ENCODE measurements at places on chromosomes 3 and 15.
A peak's percentile ranks its signal among the peaks of the same experiment; 100 is the strongest.

GRCh38 chr3:4523710-4524698, 30.9 kb downstream of the ITPR1 start:
- DNase-seq = no peak

DNA sequence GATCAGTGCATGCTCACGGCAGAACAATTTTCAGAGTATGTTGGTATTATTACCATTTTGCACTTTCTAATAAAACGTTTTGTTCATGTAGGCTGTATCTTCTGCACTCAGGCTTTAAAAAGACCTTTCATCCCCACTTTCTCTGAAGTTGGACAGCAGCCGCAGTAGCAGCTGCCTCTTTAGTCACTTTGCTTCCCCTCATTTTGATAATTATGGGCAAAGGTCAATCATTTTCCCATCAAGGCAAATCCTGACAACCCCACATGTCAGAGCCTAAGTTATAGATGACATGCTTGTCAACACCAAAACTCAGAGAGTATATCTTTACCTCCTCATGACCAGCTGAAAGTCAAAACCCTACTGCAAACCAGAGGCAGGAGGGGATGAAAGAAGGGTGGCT, 99.7 kb downstream of the ROBO2 start:
- DNase-seq = no peak

- DNase-seq = no peak
Observed at GRCh38 chr3:12351145-12351544, 62.3 kb downstream of the PPARG start.

DNA sequence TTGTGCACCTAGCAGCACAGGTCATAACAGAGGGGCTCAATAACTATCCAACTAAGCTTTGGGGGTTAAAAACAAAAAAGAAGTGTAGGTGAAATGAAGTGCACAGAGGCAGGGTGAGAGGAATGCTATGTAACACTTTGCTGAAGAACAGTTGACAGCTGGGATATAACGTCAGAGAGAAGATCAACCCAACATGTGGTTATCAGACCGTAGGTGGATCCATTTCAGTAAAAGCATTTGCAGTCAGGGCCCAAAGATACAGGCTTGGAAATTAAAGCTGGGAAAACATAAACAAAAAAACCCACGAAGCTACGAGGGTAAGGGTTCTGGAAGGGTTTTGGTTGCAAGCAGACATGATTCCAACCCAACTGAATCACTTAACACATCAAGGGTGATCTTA, 377.5 kb upstream of the NR2F2 start:
- no peak for DNase-seq

DNA sequence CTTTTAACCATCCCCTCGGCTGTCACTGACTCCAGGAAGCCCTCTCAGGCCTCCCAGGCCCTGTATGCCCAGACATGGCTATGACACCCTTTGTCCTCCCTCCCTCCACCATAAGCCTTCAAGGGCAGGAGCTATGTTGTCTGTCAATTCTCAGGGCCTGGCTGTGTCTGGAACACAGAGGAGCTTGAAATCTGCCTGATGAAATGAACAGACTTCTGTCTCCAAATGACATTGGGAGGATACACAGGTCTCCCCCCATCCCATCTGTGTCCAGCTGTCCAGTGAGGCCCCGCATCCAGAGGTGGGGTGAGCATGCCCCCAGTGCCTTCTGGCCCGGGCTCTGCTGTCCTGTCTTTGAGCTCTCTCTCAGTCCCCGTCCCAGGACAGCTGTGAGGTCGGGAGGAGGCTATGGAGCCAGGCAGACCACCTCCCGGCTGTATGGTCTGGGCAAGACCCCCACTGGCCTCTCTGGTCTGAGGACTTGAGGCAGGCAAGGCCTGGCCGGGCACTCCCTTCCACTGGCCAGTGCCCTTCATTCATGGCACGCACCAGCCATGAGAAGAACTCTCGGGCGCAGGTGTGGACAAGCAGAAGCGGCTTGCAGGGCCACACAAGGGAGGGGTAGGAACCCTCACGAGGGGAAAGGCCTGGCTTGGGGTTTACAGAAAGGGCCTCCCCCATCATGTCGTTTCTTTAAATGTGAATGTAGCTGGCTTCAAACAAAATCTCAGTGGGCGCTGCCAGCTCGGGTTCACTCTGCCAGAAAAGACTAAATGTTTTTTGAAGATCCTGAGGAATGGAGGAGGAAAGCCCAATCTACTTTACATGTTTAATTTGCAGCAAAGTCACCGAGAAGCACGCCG, 38.9 kb downstream of the PCSK6 start:
- DNase-seq = no peak

GRCh38 chr3:67489816-67490215, 164.6 kb downstream of the SUCLG2 start:
- DNase-seq = no peak

- no peak for DNase-seq
Observed at GRCh38 chr15:33043636-33044035, 150.9 kb downstream of the FMN1 start.

DNA sequence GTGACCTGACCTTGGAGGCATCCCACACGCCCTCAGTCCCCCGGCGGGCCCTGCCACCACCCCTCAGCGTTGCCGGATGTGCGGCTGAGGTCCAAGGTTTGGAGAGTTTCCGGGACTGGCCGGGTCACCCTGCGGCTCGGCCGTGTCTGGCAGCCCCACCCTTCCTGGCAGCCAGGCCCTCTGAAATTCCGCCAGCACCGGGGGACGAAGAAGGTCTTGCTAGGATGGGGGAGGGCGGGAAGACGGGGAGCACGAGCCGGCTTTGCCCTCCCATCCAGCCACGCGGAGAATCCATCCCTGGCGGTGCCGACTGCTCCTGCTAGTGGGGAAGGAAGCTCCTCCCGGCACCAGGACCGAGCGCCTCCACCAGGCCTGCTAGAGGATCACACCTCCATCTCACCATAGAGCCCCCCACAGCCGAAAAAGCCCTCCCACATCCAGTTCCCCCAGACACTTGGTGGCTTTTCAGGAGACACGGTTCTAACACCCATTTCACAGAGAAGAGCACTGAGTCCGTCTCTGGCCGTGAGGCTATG, 81.5 kb downstream of the CPN2 start:
- no peak for DNase-seq

- DNase-seq = no peak
Observed at GRCh38 chr3:2390926-2391532, 292.4 kb downstream of the CNTN4 start.

- DNase-seq = no peak
Observed at GRCh38 chr3:67647390-67647878, 7.0 kb downstream of the SUCLG2 start.

DNA sequence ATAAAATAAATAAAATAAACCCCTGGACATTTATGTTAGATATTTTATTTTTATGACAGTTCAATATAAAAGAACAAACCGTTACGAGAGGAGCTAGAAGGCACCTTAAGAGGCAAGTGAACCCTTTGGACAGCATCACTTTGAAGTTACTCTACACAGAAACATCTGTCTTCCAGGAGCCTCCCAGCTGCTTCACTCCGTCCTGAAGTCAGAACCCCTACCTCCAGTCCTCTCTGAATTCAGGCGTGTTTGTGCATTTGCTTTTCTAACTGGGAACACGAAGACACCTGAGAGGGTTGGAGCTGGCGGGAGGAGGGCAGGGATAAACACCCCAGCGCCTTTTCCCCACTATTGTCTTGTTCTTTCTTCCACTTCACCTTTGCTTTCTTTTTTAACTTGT, 46.2 kb downstream of the CMTM7 start:
- no peak for DNase-seq

DNA sequence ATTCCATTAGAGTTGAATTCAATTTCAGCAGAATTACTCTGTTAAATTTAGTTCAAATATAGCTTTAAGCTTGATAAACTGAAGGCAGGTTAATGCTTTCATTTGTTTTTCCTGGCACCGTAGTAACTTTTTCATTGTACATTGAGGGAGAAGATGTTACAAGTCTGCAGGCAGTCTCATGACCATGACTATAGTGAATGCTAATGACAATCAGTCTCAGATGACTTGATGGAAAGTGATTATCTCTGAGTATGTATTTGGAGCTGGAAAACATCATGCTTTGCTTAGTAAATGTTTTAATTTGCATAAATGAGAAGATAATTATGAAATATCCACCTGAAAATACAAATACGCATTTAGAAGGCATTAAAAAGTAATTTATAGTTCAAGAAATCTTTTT, 16.0 kb upstream of the RNF7 start:
- no peak for DNase-seq

DNA sequence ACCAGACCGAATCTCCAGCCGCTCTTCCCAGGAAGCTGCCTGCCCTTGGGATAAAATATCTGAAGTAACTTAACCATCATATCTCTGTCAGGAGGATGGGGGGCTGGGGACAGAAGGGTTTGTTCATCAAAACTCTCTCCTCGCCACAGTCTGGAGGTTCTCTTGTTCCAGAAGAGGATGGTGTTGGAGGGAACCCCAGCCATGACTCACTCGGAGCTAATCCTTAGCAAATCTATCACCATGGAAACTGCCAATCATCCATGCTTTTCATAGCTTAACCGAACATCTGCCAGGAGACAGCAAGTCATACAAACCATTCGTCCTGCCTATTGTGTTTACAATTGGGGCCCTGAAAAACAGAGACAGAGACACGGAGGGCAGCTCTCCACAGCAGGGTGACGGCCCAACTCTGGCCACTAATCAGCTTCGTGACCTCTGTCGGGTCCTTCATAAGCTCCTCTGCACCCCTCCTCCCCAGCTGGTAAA, 73.8 kb upstream of the HEG1 start:
- DNase-seq = no peak

GRCh38 chr3:101862416-101863165, 13.3 kb downstream of the NFKBIZ start:
- DNase-seq = no peak

- no peak for DNase-seq
Observed at GRCh38 chr3:126968391-126969390, 14.2 kb upstream of the PLXNA1 start.

- DNase-seq = no peak
Observed at GRCh38 chr15:101498717-101499480, 9.4 kb upstream of the PCSK6 start.

GRCh38 chr3:55484801-55485791, 2.0 kb downstream of the WNT5A start:
- peak; percentile 29 for DNase-seq

DNA sequence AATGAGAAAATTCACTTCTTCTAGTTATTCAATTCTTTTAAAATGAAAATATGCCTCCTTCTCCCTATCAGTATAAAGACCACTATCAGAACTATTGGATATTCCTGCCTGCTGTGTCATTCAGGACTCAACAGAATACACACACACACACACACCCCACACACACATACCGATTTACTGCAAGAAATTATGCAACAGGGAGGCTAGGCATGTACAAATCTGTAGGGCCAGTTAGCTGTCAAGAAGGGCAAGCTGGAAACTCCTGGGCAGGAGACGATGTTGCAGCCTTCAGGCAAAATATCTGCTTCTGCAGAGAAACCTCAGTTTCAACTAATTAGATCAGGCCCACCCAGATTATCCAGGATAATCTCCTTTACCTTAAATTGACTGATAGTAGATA, 13.9 kb upstream of the RYR3 start:
- no peak for DNase-seq

DNA sequence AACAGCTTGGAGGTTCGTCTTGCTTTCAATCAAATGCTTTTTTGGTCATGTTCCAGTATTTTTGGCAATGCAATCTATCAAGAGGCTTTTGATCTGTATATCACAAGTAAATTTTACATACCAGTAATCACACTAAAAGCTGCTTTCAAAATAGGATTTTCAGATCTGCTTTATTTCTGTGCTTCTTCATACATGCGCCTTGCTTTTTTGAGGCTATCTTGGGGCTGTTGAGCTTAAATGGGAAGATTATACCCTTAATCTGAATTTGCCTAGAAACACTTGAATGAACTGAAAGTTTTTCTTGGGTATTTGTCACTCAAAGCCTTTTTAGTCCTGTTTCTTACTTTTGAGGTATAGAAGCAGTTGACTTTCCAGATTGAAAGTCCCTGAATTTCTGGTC, 62.1 kb upstream of the DCBLD2 start:
- DNase-seq = no peak

- DNase-seq = no peak
Observed at GRCh38 chr3:194879991-194880939, 194.6 kb downstream of the FAM43A start.

DNA sequence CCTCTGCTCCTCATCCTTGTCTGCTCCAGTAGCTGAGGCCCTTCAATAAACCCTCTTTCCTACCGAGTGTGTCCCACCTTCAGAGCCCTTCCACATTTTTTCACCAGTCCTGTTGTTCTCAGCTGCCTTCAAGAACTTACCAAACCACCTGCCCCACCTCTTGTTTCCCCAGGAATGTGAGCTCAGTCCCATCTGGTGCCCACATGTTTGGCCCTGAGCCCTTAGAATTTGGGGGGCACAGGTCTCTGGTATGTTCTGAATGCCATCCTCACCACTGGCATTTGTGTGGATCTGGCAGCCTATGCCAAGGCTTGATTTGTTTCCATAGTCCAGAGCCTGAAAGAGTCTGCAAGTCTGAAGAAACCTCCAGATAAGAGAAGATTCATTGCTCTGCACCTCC, 315.2 kb upstream of the PPP2R3A start:
- DNase-seq = no peak

DNA sequence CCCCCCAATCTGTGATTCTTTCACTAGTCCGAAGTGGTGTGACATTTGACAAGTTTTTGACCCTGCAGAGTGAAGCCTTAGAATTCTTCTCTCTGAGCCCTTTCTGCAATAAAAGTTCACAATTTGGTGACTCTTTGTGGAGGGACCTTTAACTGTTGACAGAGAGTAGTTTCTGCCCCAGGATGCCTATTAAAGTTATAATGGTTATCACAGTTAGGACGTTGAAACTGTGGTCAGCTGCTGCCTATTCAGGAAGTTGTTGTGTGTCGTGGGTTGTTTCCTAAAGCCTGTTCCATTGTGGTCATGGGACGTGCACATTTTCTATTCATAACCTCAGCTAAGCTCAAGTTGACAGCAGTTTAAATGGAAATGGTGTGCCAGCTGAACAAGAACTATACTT, 274.5 kb downstream of the NEK10 start:
- no peak for DNase-seq

DNA sequence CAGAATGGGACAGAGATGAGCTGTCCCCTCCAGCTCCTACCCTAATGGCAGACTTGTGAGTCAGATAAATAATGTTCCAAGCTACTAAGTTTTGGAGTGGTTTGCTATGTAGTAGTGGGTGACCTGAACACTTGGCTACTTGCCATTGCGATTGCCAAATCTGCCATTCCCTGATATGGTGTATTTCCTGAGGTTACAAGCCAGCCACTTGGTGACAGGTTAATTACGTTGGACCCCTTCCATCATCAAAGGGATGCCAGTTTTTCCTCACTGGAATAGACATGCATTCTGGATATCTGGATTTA, 33.6 kb downstream of the MORF4L1 start:
- DNase-seq = no peak

GRCh38 chr15:39230205-39230907, 350.5 kb upstream of the THBS1 start:
- no peak for DNase-seq

GRCh38 chr3:196287090-196287439, 461 bp downstream of the PCYT1A start:
- no peak for DNase-seq

GRCh38 chr15:63553388-63553791, 43.8 kb upstream of the FBXL22 start:
- DNase-seq = no peak
